ENCODE measurements at places on chromosomes 12 and 14.

DNA sequence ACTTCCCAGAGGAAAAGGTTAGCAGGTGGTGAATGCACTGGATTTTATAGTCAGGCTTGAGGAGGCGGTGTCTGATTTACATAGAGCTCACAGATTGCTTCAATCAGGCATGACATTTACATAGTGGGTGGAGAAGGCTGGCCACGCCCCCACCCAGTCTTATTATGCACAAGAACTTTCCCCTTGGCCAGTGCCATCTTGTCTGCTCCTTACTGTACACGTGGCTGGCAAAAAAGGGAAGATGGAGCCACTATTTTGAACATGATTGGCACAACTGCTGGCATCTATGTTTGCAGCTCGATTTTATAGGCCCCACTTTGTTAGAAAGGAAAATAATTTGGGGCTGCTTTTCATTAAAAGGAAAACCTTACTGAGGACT is 10.9 kb upstream of the LGMN start:
- no peak for DNase-seq

- DNase-seq = no peak
Measured at GRCh38 chr14:99601361-99601831, 2.6 kb downstream of the CCDC85C start.

GRCh38 chr12:131194166-131194565 is 240.5 kb downstream of the ADGRD1 start:
- DNase-seq = no peak

- no peak for DNase-seq
Measured at GRCh38 chr12:120339256-120339655, 11.7 kb upstream of the PLA2G1B start.

GRCh38 chr12:11762723-11763326 is 113.4 kb downstream of the ETV6 start:
- no peak for DNase-seq

DNA sequence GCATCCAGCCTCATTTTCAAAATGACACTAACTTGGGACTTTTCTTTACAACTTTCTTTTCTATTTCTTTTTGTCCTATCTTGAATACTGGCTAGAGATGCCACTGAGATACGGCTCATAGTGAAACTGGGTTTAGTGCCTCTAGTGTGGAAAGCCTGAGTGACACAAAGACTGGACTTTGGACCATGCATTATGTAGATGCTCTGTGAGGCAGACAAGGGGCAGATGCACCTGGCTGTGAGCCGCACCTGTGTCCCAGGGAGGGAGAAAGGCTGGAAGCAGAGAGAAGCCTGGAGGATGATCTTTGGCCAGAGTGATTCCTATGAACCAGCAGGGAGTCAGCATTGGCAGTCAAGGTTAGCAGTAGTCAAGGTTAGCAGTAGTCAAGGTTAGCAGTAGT is 852.3 kb upstream of the TMEM132C start:
- DNase-seq = no peak

DNA sequence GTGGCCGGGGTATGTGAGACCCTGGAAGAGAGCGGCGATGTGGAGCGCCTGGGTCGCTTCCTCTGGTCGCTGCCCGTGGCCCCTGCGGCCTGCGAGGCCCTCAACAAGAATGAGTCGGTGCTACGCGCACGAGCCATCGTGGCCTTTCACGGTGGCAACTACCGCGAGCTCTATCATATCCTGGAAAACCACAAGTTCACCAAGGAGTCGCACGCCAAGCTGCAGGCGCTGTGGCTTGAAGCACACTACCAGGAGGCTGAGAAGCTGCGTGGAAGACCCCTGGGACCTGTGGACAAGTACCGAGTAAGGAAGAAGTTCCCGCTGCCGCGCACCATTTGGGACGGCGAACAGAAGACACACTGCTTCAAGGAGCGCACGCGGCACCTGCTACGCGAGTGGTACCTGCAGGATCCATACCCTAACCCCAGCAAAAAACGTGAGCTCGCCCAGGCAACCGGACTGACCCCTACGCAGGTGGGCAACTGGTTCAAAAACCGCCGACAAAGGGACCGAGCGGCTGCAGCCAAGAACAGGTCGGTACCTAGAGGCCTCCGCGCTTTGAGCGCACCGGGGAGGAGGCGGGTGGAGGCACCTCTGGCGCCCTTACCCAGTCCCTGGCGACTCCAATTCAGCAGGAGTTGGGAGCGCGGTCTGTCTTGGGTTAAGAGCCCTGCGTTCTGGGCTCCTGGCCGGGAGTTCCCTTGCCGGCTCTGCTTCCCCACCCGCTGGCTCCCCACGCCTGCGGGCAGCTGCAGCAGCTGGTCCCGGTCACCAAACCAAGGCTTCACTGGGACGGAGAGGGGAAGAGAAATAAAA is 700 bp downstream of the SIX6 start:
- DNase-seq = no peak

- no peak for DNase-seq
Measured at GRCh38 chr12:5661811-5662210, 229.9 kb downstream of the NTF3 start.

- no peak for DNase-seq
Measured at GRCh38 chr12:120363274-120363855, 5.6 kb downstream of the MSI1 start.

DNA sequence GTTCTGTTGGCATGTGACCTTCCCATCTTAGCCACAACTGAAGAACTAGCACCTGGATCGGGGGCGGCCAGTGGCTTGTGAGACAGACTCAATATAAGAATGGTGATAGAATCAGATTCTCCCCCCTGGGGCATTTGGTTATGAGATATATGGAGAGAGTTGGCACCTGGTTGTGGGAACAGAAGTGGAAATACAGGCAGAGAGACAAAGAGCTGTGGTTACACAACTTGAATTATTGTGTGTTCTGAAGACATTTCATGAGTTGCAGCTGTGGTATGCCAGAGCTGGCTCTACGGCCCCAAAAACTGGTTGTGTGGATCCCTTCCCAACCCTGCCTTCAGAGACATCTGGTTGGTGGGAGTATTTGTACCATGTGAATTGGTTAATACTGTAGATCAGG is 2.9 kb upstream of the MSRB3 start:
- no peak for DNase-seq

GRCh38 chr12:81819991-81820633 is 61.0 kb upstream of the PPFIA2 start:
- DNase-seq = no peak

Measured in anterior cingulate cortex (tissue), 58 donors.